ENCODE measurements at places on chromosomes 2 and 18.

DNA sequence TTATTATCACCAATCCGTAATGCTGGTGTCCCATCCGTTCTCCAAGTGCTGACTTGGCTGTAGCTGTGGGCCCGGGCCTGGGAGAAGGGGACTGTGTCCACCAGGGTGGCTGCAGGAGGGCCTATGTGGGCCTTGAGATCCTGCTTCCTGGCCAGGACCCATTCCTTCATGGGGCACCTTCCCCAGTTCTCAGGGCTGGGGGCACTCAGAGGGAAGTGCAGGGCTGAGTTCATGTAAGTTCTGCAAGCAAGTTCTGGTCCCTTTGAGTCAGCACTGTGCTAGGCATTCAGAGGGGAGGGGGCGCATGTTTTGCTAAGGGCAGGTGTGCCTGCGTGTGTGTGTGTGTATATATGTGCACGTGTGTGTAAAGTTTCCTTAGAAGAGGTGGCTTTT is 94.0 kb downstream of the GLI2 start:
- DNase-seq: no peak

- no peak for DNase-seq
Observed at GRCh38 chr2:134783912-134784311, 54.5 kb upstream of the ACMSD start.

- DNase-seq: no peak
Observed at GRCh38 chr2:37068686-37069085, 15.5 kb downstream of the HEATR5B start.

GRCh38 chr2:166091439-166091838 is 36.4 kb downstream of the SCN1A start:
- no peak for DNase-seq

DNA sequence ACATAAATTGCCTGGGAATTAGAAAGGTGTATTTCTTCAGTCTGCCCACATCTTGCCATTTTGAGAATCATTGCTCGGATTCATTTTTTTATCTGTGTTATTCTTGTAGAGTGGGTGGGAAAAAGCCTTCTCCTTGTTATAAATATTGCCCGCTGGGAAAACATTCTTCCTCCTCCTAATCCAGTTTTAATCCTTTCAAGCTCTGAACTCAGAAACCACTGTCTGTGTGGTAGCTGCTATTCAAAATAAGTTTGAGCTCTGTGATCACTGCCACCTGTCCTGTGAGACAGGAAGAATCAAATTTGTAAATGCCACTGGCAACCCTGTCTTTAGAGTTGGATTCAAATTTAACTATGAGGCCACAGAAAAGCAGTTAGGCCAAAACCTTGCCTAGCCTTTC is 1875.2 kb upstream of the PIK3C3 start:
- no peak for DNase-seq

- DNase-seq: no peak
Observed at GRCh38 chr18:7447318-7448028, 119.6 kb upstream of the PTPRM start.

DNA sequence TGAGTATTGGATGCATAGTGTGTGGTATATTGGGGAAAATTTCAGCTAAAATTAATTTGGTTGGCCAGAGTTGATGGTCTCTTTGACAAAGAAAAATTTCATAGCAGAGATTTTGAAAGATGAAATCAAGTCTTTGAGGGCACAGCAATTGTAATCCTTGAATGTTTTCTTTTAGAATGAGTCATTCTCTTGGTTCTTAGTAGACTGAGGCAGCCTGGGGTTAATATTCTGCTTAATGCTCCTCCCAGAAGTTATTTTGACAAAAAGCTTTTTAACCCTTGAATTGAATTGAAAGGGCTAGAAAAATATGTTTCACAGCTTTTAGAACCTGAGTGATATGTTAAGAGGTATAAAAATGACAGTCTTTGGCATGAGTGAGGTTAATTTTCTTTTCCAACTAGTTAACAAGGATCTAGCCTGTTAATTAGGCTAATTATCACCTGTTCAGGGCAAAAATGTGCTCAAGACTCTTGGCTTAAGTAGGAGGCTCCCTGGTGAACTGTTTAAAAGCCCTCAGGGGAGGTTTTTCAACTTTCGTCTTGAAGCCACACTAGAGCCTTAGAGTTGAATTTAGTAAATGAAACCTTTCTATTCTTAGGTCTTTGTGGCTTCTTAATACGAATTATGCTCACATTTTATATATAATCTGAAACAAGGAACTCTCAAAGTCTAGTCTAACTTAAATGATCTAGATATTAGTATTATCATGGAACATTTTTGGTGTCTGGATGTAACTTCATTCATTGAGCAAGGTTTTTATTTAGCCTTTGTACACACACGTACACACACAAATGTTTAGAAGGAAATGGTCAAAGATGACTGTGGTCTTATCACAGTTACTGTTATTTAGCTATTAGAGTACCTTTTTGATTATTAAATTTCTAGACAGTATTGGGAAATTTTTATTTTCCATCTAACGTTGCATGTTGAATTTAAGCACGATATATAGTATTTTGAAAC is 272.5 kb downstream of the ZNF407 start:
- no peak for DNase-seq

- no peak for DNase-seq
Observed at GRCh38 chr2:131036269-131036668, 57.0 kb downstream of the FAM168B start.

GRCh38 chr2:1370461-1370860 is 42.8 kb upstream of the TPO start:
- DNase-seq: no peak

- peak; percentile 23 for DNase-seq
Observed at GRCh38 chr2:239263231-239263630, 137.6 kb downstream of the HDAC4 start.

DNA sequence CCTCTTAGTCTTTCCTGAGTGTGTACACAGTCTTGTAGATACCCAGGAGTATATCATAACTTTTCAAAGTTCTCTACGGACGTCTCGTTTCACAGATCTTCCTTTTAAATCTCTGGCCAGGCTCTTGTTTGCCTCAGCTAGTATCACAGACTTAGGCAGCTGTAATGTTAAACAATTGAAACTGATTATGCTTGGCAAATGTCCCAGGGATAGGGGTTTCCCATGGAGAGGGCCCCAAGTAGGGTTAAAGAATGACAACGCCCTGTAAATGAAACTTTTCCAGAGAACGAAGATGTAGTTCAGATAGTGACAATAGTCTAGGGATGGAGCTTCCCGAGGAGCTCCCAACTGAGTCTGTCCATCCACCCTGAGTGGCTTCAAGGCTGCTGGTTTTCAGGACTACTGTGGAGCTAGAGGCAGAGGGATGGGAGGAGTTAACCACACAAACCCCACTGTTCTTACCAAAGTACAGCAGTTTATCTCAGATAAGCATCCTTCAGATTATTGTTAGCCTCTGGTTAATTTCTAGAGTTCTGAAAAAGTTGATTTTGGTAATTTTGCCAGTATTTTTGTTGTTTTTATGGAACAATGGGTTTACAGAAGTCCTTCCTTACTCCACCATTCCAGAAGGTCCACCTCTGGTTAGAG is 9.1 kb downstream of the NEURL3 start:
- DNase-seq: no peak

DNA sequence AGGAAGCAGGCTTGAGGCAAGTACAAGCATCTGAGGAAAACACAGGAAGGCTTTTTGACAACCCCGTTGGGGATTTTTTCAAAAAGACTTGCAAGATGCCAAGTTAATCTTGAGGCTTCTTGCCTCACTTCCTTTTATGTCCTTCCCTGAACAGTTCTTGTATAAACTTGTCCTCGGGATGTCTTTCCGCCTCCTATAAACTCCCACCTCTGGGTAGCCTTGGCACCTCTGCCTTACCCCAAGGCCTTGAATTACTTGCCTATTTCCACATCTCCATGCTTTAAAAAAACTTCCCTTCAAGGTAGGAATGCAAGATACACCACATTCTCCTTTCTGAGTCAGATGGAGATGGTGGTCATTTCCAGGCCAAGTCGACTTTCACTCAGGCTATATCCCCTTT is 106.4 kb upstream of the RBBP8 start:
- DNase-seq: no peak

- DNase-seq: no peak
Observed at GRCh38 chr2:208983486-208983885, 440.4 kb upstream of the MAP2 start.

DNA sequence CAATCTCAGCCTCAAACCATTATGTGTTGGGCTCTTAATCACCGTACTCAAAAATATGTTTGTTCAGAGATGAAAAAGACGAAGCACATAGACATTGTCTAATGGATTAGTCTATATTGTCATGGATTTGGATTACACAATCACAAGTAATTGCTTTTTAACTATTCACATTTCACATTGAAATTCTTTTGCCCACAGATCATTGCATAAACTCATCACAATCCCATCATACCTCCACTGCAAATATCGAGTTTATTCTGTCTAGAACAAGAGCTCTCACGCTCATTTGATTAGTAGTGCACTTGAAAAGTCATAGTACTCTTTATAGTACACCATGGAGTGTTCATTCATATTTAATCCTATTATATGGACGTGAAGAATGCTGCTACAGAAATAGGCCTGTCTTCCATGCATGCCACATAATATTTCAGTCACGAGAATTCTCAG is 97.9 kb upstream of the SOX11 start:
- no peak for DNase-seq

GRCh38 chr2:46020416-46020815 is 276.8 kb upstream of the EPAS1 start:
- no peak for DNase-seq

GRCh38 chr18:6885006-6885481 is 155.5 kb downstream of the ARHGAP28 start:
- DNase-seq: peak; percentile 42

DNA sequence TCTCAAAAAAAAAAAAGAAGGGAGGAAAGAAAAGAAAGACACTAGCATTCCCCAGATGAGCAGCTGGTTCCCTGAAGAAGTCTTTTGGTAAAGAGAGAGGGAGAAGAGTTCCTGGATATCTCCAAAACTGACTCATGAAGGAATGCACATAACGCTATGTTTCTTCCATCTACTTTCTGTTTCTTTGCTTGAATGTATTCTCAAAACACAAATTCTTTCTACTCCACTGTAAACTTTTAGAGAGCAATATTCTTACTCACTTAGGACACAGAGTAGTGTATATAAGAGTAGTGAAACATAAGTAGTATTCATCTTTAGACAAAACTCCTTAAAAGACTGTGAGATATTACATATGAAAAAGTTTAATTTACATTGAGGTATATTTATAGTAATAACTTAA is 64.2 kb downstream of the TRIP12 start:
- no peak for DNase-seq

- no peak for DNase-seq
Observed at GRCh38 chr18:25675123-25675850, 323.3 kb upstream of the ZNF521 start.

- DNase-seq: no peak
Observed at GRCh38 chr2:144441711-144442141, 78.2 kb downstream of the ZEB2 start.

- DNase-seq: no peak
Observed at GRCh38 chr18:37554399-37554787, 11.2 kb downstream of the CELF4 start.

DNA sequence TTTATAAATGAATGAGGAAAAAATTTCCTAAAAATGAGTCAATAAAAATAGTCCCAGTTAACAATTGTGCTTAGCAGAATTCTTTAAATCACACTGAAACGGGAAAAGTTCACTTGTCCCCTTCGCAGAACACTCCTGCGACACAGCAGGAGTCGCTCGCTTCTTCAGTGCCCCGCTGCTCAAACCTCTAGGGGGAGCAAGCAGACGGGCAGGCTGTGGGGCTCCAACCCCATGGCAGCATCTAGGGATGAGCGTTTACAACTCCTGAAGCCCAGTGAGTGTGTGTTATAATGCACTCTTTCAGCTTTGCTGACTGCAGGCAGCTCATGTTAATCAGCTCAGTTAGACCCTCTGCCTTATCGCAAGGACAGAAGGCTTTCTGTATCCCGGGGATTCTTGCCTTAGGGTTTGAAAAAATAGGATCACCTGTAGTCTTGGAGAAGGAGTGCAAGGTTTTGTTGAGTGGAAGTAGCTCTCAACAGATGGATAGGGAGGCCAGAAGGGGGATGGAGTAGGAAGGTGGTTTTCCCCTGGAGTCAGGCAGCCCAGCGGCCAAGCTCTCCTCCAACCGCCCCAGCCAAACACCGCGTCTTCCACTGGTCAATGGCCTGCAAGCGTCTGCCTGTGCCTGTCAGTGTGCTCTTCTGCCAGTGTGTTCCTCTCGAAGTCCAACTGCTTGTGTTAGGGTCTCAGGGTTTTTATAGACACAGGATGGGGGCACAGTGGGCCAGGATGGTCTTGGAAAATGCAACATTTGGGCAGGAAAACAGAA is 1977.7 kb upstream of the LRRTM1 start:
- DNase-seq: no peak

DNA sequence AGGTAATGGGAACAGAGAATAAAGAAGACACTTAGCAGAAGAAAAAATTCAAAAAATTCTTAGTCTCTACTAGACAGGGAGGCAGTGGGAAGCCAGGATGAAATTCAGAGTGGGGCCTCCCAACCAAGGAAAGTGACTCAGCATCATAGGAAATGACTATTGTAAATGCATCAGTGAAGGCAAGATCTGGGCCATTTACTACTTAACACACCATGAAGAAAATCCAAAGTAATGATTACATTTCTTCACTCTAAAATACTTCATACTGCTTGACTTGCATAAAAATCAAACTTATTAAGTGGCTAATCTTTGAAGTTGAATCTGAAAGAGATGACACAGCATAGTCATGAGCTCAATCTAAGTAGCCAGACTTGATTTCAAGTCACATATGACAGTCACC is 405.8 kb upstream of the SLC39A10 start:
- no peak for DNase-seq

DNA sequence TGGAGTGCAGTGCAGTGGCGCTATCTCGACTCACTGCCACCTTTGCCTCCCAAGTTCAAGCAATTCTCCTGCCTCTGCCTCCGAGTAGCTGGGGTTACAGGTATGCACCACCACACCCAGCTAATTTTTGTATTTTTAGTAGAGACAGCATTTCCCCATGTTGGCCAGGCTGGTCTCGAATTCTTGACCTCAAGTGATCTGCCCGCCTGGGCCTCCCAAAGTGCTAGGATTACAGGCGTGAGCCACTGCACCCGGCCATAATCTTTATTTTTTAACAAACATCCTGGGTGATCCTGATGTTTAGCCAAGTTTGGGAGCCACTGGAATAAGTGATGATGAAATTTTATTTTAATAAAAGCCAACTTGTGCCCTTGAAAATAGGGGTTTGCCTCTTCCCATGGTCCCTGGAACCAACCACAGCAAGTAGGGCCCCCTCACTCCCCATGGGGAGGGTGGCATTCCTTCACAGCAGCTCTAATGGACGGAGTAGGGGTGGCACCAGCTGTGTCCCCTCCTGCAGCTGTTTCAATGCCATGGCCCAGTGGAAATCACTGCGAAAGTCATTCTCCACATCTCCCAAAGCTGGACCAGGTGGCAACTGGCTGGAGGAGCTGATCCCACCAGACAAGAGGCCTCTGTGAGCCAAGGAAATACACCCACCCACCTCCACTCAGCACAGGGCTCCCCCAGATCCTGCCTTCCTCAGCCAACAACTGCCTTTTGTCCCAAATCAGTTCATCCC is 194.8 kb downstream of the ZFP36L2 start:
- DNase-seq: no peak

GRCh38 chr2:23721454-23721826 is 205.5 kb downstream of the ATAD2B start:
- no peak for DNase-seq

- no peak for DNase-seq
Observed at GRCh38 chr2:229160180-229160579, 110.9 kb downstream of the PID1 start.

GRCh38 chr2:221641181-221641871 is 69.2 kb upstream of the EPHA4 start:
- no peak for DNase-seq
